Activated CD8-positive, alpha-beta T cell treated with anti-CD3 and anti-CD28 coated beads for 36 hours (primary cell): ENCODE measurements at places on chromosomes 2 and 18. TPM values are rescaled to one million over a fixed set of nuclear protein-coding genes. Genes with fewer than 3 reads are reported as not detected.

DNA sequence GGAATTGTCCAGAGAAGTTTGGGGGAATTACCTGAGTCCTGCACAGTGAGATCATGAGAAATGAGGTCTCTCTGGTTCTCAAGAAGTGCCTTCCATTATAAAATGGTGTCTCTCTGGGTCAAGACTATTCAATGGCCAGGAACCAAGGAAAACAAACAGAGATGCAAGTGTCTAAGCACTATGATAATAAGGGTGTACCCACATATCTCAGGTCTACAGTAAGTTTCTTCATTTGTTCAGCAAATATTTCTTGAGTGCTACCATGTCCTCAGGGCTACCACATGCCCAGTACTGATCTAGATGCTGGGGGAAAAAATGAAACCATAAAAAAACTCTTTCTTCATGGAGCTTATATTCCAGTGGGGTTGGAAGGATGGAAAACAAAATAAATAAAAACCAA, 170.0 kb downstream of the ACKR3 start:
- no peak for DNase-seq

- no peak for DNase-seq
These were observed 66.8 kb upstream of the STK39 start for GRCh38 chr2:168314236-168314635.

GRCh38 chr18:44726059-44726421, 45.4 kb downstream of the SETBP1 start:
- DNase-seq: no peak

- peak; percentile 32 for DNase-seq
These were observed 216.7 kb upstream of the STON1 start for GRCh38 chr2:48313036-48313877.

GRCh38 chr2:26767129-26767528, 3.0 kb downstream of the SLC35F6 start:
- no peak for DNase-seq

GRCh38 chr2:877747-878146, 72.9 kb upstream of the SNTG2 start:
- no peak for DNase-seq

DNA sequence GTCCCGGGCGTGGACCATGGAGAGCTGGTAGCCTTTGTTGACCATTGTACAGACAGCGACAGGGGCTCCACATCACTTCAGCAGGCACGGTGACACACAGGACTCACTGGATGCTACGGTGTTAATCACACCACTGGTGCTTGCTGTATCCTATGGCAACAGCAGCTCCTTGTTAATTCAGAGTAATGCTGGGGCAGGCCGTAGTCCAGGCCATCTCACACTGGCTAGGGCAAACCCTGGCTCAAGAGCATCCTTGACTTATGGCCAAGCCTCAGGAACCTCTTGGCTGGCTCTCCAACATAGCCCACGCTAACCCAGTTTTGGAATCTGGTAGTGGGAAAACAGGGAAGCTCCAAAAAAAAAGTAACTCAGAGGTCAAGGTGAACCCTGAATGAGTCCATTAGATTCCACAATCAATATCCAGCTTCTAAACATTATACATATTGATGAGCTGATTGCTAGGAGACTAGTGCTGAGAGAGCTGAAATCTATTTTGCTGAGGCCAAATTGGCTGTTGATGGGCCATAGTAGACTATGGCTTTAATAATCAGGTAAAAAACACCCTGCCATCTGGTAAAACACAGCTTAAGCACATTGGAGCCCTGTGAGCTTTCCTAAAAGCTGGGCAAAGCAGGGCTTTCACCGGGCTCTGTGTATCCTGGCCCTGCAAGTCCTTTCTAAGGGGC, 253.6 kb downstream of the PRKCE start:
- DNase-seq: no peak

DNA sequence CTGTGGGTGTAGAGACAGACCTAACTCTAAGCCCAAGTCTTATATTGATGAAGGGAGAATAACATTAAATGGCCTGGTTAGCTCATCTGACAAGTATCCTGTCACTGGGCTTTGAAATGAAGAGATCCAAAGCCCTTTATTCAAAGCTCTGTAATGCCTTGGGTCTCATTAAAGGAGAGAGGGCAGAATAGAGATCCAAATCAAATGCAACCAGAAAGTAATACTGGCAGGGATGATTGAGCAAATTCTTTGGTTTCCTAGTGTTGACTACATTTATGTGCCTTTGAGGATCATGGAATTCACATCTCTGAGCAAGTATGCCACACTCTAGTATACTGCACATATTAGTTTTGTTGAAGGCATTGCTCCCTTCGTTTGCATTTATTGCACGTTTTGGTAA, 147.9 kb upstream of the CAVIN2 start:
- no peak for DNase-seq

DNA sequence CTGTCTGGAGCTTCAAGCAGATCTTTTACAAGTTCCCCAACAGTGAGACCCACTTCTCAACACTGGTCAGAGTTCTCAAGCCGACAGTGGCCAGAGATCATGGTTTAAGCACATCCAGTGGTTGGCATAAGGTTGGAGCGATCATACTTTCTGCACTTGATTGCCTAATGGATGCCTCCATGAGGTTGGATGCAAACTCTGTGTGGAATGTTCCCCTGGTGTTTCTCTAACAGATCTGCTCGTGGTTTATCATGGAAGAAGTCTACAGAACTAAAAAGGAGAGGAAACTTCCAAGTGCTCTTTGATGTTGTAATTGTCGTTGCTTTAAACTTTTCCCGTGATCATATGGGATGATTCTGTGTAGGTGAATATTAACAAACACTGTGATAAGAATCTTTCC, 60.7 kb downstream of the SH3RF3 start:
- DNase-seq: no peak

DNA sequence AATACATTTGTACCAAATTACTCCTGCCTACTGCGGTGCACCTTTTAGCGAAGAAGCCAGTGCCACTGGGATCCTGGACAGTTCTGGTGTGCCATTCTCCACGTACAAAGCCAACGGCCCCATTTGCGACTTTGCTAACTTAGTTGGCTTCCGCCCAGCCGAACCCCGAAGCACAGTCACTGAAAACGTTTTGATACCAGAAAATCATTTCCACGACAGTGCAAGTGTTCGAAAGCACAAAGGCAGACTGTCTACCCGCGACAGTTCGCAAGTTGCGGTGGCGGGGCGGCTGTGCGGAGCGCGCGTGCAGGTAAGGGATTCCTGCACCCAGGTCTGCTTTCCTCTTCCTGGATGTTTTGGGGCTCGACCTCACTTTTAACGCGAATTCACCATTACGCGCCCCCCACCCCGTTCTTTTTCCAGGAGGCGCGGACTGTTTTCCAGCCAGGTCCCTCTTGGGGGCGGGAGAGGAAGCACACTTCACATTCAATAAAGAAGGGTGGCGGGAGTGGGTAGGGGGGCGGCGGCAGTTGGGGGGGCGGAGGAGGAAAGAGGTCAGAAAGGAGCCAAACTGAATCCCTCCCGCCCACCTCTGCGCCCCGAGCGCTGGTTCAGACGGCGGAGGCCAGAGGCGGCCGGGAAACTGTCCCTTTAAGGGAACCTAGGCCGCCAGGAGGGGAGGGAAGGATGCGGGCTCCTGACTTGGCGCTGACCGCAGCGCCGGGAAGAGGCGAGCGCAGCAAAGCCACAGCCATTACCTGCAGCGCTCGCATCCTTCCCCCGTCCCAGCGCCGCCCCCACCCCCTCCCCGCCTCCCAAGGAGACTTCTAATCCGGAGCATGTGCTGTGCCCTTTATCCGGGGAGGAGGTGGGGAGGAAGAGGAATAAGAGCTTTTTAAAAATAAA, 107.4 kb upstream of the KCTD1 start:
- no peak for DNase-seq

GRCh38 chr2:239952251-239952650, 72.9 kb downstream of the NDUFA10 start:
- no peak for DNase-seq

GRCh38 chr2:99659874-99660273, 170.1 kb upstream of the REV1 start:
- DNase-seq: no peak

- no peak for DNase-seq
These were observed 103.6 kb upstream of the CDH19 start for GRCh38 chr18:66707473-66707872.

GRCh38 chr2:7281231-7282201, 364.3 kb downstream of the RNF144A start:
- DNase-seq: no peak

DNA sequence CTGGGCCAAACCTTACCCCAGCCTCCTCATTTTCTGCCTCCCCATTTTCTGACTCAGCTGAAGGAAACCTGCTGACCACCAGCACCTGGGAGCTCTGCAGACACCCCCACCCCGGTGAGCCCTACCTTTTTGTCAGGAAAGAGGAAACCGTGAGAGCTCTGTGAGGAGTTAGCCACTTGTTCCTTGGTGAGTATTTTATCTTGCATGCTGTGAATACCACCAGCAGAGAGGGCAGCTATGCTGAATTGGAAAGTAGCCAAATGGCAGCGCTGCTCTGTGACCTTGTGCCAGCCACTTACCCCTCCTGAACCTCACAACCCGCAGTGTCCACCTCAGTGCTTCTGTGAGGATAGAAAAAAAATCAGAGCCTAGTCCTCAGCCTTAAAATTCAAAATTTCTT, 2.5 kb downstream of the MPPE1 start:
- no peak for DNase-seq

DNA sequence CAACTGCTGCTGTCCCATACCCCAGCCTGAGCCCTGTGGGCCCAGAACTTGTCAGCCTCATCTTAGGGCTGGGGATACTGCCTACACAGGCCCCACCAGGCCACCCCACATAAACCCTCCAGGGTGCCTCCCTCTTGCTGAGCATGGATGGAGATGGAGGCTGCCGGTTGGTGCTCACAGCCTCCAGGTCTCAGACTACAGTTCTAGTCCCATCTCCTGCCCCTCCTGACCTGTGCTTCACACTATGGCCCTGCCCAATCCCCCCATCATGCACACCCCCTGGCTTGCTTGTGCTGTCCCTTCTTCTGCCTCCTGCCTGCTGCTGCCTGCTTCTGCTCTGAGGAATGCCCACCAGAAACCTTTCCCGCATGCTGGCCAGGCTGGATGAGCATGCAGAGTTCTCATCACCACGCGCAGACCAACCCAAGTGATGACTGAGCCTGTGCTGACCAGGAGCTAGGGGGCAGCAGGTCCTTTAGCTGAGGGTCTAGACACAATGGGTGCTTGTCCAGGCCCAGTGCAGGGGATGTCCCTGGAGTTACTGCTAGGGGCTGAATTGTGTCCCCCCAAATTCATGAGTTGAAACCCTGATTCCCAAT, 138.4 kb upstream of the HS6ST1 start:
- DNase-seq: no peak

DNA sequence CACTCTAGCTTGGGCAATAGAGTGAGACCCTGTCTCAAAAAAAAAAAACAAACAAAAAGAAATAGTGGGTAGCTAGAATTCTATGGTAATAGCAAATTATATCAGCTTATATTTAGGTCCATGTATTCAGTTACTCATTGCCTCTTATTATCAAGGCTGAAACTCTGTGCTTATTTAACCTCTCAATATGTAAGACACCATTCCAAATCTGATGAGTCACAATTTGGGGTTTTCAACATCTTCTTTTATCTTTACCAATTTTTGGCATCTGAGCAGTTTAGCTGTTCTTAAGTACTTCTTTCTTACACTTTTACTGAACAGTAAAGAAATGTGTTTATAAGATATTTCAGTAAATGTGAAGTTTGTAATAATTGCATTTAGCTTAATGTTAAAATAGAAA, 69.3 kb downstream of the TTC27 start:
- DNase-seq: no peak

GRCh38 chr2:79292958-79293315, 133.4 kb upstream of the REG3A start:
- no peak for DNase-seq

GRCh38 chr2:200032895-200033294, 77.5 kb downstream of the MAIP1 start:
- DNase-seq: no peak

- DNase-seq: no peak
These were observed 1.9 kb downstream of the AGFG1 start for GRCh38 chr2:227473806-227474205.

GRCh38 chr18:70991577-70991976, 702.7 kb downstream of the SOCS6 start:
- no peak for DNase-seq

GRCh38 chr18:73848656-73849055, 299.0 kb downstream of the FBXO15 start:
- DNase-seq: no peak

DNA sequence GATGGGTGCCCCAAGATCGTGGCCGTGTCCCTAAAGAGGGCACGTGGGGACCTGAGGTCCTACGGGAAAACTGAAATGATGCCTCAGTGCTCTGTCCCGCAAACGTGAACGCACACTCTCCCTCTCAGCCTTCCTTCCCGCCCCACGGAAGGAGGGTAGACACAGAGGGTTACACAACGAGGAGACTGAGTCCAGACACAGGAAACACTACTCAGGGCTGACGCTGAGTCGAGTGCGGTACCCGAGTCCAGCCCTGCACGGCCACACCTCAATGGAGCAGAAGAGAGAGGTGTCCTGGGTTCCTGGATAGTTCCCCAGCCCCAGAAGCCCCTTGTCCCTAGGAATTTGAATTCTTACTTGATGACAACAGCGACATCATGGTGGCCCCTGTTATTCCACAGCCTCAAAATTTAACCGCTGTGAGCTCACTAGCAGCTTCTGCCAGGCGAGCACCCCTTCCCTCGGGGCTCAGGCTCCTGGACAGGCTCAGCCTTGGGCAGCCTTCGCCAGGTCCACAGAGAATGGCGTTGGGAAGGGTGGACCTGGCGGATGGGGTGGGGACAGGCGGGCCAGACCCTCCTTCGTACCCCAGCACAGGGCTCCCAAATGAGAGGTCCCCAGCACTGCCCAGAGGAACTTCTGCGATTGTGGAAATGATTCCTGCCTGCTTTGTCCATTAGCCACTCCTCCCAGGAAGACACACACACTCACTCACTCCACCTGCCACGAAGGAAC, 980 bp upstream of the RNPEPL1 start:
- peak; percentile 48 for DNase-seq

GRCh38 chr18:22403950-22404349, 13.8 kb downstream of the CTAGE1 start:
- DNase-seq: no peak

DNA sequence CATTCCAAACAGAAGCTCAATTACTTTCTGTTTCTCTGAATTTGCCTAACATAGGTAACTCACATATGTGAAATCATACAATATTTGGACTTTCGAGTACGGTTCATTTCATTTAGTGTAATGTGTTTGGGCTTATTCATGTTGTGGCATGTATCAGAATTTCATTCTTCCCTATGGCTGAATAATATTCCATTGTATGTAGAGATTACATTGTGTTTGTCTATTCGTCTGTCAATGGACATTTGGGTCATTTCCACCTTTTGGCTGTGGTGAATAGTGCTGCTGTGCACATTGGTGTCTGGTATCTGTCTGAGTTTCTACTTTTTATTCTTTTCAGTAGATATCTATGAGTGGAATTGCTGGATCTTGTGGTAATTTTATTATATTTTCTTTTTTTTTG, 43.9 kb downstream of the LBH start:
- DNase-seq: no peak

GRCh38 chr2:190794790-190795189, 85.8 kb upstream of the GLS start:
- DNase-seq: no peak

The MZT2B gene
- total RNA-seq: 402 TPM

The TOGARAM2 gene
- total RNA-seq: 2.7 TPM

The UGT1A10 gene
- total RNA-seq: not detected

The COL3A1 gene
- not detected for total RNA-seq

The DOCK10 gene
- total RNA-seq: 191 TPM

The ITPRID2 gene
- total RNA-seq: 50.8 TPM

The KCNG2 gene
- not detected for total RNA-seq

The CREB1 gene
- 92.8 TPM for total RNA-seq

The MSTN gene
- total RNA-seq: not detected

The IL36A gene
- not detected for total RNA-seq

The NFATC1 gene
- 97.2 TPM for total RNA-seq

The PEX13 gene
- total RNA-seq: 16.8 TPM

The POMC gene
- 5.1 TPM for total RNA-seq
